Fibroblast of mammary gland (primary cell): ENCODE measurements at places on chromosomes 11 and 22.

GRCh38 chr22:19607192-19608002 is 83.2 kb upstream of the CLDN5 start:
- DNase-seq, result no peak

DNA sequence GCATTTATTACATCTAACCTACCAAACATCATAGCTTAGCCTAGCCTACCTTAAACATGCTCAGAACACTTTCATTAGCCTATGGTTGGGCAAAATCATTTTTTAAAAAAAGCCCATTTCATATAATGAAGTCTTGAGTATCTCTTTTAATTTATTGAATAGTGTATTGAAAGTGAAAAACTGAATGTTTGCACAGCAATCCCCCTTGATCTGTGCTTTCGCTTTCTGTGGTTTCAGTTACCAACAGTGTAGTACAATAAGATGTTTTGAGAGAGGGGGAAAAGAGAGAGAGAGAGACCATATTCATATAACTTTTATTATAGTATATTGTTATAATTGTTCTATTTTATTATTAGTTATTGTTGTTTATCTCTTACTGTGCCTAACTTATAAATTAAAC is 8.4 kb upstream of the MAP6 start:
- DNase-seq, result no peak

DNA sequence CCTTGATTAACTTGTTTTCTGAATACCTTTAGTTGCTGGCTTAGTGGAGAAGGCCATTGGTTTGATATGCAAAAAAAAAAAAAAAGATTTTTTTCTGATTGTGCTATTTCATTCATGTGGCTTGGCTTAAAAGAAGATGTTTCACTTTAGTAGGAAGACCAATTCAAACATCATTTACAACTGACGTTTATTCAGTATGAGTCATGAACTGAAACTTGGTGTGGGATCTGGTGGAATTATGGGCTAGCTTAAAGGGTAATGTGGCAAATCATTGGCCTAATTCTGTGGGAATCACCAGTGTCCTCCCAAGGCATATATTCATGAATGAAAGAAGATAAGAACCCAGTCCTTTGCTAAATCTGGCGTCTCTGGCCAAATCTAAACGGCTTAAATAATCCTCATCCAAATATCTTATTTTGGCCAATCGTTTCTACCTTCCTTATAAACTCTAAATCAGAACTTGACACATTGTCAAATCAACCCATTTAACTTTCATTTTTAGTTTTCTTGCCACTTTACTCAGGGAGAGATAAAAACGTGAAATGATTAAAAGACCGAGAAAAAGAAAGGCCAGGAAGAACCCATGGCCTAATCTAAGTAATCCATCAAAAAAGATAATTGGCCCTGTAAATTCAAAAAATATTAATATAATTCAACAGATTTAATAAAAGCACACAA is 77.0 kb downstream of the DDIAS start:
- DNase-seq, result peak; percentile 91

DNA sequence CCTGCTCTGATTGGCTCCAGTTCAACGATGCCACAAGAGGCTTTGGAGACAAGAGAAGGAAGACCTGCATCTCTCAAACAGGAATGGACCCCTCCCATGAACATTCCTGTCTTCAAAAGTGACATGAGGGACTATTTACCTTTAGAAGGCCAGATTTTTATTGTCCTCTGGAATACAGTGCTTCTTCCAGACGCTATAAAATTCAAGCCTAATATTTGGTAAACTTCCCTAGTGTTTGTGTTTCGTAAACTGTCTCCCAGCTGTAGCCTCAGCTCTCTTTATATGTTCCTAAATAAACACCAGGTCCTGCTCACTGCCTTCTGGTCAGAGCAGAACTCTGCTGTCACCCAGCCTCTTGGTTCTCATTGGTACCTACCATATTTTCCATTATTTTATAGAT is 157.8 kb downstream of the CCDC34 start:
- DNase-seq, result no peak

GRCh38 chr11:17347676-17348075 is 3.9 kb upstream of the NCR3LG1 start:
- DNase-seq, result no peak

DNA sequence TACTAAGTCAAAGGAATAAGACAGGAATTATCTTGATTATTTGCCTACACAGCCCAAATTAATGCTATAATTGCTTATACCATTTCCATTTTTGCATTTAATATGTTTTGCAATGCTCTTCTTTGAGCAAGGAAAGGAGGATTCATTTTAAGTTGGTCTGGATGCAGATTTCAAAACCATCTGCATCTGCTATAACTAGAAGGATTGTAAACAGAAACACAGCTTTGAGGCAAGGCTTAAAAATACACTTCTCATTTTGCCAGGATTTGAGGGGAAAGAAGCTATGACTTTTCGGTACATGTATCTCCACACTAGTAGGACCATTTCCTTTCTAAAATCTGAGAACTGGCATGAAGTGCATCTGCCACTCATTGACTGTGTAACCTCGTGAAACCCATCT is 95.9 kb upstream of the MTNR1B start:
- no peak for DNase-seq

DNA sequence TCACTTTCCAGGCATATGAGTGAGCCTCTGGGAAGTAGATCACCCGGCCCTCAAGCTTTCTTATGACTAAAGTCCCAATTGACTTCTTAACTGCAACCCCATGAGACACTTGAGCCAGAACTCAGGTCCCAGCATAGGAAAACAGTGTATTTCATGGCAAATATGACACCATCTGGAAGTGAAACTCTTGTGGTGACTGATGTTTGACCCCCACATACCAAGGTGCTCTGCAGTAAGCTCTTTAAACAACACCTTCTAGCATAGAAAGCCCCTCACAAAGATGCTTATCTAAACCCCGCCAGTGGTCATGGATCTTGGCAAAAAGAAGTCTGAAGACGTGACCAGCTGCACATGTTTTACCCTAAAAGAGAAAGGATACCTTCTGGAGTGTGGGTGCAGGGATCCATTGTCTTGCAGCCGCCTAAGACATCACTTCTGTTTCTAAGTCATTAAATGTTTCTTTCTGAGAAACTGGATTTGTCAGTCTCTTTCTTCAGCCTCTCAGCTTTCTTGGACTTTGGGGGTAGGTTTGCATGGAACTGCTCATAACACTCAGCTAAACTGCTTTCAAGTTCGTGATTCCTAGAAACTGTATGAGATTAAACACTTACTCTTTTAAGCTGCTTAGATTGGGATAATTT is 7.4 kb upstream of the PELI3 start:
- DNase-seq, result no peak

DNA sequence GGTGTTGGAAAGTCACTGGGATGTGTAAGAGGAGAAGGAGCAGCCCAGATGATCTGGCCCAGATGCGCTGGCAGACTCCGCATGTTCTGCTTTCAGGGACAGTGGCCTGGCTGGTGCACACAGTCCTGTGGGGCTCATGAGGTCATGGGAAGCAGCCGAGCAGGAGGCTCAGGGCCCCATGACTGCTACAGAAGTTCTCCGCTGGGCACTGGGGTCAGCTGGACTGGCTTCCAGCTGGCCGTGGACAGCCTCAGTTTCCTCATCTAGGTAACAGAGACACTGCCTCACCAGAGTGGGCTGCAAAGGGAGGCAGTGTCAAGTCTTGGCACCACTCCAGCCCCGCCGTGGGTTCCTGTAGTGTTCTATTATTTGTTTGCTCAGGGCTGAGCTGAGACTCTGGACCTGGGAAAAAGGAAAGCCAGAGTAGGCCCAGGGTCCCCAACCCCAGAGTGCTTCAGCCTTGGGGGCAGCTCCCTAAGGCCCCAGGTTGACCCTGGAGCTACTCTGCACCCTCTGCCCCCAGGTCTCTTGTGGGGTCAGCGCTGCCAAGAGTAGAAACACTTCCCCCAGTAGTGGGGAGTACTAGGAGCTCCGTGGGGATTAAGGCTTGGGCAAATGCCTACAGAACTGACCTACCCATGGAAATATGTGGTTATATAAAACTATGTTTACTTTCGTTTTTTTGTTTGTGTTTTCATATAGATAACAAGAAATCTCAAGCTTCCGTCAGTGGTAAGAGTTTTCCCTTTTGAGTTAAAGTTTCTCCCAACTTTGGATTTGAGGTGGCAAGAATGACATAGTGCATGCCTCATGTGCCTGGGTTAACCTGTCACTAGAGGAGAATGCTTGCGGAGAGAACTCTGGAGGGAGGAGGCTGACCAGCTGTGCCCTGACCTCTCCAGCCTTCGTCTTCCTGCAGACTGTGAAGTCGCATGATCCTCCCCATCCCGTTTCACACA is 45.3 kb downstream of the MED15 start:
- peak; percentile 92 for DNase-seq

GRCh38 chr11:115959081-115959486 is 454.9 kb upstream of the CADM1 start:
- DNase-seq, result no peak

DNA sequence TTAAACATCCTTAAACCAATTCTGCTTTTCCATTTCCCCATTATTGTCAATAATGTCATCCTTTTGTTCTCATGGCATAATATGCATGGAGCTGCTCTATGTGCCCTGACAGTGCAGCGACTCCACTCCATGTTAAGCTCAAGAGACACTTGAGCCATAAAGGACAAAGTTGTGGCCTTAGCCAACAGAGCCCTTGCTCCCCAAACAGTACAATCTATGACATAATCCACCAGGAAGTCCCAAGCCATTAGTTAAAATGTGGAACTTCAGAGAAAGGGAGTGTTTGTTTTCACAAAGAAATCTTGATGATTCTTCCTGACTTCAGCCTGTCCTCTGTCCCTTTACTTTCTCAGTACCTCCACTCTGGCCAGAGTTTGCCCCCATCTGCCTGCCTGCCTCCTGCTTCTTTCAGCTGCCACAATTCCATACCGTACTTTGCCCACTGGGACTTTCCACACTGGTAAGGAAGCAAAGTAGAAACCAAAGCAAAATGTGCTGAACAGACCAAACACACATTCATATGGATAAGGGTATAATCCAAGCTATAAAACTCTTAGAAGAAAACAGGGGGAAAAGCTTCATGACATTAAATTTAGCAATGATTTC is 46.3 kb upstream of the ZC3H12C start:
- no peak for DNase-seq

- peak; percentile 89 for DNase-seq
Measured at GRCh38 chr22:32649515-32650200, 151.8 kb upstream of the TIMP3 start.

DNA sequence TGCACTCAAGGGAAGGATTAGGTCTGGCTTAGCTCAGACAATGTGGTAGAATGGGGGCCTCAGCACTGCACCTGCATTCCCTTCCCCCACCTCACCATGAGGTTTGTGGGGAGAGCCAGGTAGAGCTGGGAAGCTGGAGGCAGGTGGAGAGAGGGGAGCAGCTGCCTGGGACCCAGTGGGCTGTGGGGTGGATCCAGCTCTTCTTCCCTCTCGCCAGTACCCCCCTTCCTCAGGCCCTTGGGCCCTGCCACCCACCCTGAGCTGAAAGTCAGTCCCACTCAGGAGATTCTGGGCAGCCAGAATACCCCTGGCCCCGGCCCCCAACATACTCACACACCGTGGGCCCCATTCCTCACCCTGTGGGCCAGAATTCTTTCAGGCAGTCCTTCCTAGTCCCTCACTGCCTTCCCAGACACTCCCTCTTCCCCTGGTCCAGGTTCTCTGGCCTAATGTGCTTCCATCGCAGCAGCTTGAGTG is 3.1 kb upstream of the POLD4 start:
- no peak for DNase-seq

- peak; percentile 97 for DNase-seq
Measured at GRCh38 chr11:130523609-130524008, 75.2 kb downstream of the ADAMTS15 start.

- DNase-seq, result no peak
Measured at GRCh38 chr11:70128435-70128906, 50.4 kb downstream of the ANO1 start.

- no peak for DNase-seq
Measured at GRCh38 chr11:61704838-61705237, 24.6 kb downstream of the DAGLA start.

DNA sequence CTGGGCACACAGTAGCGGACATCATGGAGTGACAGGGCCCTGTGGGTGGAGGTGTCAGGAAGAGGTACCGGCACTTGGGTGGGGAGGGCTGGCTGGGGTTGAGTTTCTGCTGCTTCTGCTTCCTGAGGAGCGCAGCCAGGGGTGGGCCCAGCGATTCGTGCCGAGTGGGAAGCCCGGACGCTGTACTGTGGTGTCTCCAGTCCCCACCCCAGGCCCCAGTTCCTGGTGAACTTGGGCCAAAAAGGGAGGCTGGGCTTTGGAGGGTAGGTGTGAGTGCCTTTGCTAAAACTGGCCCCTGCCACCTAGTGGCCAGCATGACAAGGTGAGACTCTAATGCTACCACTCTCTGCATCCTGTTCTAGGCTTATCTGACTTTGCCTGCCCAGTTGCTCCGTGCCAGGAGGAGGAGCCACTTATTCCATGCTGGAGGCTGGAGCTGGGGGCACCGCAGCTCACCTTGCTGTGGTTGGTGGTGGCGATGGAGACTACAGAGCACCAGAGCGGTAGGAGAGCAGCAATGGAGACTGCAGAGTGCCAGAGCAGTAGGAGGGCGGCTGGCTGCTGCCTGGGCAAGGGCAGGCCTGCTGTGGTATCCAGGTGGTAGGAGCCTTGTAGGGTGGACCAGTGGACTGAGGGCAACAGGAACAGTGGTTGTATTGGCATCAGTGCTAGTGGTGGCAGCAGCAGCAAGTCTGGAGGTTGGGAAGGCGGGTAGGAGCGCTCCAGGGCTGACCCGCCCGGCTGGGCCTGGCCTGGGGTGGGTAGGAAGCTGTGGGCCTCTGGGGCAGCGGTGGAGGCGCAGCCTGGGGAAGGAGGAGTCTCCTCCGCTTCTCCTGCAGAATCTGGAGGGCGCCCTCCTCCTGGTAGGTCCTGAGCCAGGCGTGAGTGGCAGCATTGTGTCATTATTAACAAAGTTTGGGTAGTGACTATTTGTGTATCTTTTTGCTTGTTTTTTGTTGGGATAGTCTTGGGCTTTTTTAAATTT is 2.2 kb upstream of the RFPL2 start:
- peak; percentile 14 for DNase-seq

- DNase-seq, result peak; percentile 74
Measured at GRCh38 chr22:37817705-37818408, 5.3 kb upstream of the GALR3 start.

DNA sequence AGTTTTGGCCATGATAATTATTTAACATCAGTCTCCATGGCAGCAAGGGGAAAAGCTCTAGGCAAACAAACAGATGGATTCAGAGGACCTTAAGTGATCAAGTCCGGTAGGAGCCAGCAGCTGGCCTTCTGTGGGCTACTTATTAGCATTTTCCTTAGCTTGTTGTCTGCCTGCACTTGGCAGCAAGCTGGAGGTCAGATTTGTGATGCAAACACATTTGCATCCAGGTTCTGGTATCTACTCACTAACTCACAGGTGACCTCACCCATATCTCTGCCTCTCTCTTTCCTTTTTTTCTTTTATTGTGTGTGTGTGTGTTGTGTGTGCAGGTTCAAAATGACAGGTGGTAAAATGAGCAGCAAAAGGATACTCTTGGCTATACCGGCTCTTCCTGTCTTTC is 32.3 kb downstream of the ARHGAP42 start:
- peak; percentile 49 for DNase-seq
